Lower leg skin (tissue), 4 donors: ENCODE measurements at places on chromosomes 13 and 19. TPM values are rescaled to one million over a fixed set of nuclear protein-coding genes. Genes with fewer than 3 reads are reported as not detected.
A peak's percentile ranks its signal among the peaks of the same experiment; 100 is the strongest.

IFI30 gene
- 214 TPM for total RNA-seq

RNF225 gene
- total RNA-seq, result 30.4 TPM

DNA sequence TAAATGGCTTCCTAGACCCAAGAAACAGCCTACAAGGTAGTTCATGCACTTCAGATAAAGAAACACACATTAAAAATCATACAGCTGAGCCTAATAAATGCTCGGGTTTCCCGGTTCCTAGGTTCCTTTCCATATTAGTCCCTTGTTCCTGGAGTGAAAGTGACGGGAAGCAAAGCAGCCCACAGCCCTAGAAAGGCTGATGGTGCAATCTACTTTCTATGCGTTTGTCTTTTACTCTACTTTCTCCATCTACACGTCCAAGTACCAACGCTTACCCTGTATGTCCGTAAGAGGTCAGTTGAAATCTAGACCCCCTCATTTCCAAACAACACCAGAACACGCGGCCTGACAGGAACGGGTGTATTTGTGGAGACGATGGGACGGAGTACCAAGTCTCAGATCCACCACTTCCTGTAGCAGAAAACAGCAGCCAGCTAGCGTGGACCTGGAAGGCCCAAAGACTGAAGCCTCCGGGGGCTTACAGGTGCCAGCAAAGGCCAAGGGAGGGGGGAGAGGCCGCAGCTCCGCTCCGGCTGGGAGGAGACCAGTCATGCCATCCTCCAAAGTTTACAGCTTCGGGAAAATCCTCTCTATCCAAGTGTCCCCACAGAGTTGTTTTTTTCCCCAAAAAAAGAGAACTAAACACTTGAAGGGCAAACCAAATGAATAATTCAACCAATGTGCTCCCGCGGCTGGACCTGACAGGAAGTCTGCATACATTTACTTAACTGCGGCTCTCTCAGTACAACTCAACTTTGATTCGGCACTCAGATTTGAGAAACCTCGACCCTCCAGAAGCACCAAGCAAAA, 34.1 kb downstream of the STK24 start:
- no peak for DNase-seq

DNA sequence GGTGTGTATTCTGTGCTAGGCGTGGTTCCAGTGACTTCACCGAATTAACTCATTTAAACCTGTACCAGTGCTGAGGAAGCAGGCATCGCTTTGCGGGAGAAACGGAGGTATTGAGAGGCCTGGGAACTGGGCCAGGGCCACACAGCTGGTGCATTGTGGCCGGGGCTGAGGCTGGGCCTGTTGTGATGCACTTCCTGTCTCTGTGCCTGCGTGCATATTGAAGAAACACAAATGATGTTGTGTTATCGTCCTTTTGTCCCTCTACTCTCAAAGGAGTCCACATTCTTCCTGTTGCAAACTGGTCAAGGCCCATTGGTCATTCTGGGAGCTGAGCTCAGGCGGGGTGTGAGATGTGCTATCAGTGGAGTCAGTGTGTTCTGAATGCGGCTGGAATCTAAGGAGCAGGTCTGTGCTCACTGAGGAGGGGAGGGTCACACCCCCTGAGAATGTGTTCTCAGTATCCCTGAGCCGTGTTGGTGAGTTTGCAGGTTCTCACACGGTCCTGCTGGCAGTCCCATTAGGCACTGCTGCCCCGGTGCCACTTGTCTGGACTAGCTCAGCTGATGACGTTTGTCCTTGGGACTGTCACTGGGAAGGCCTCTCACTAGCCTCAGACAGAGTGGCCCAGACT, 62.1 kb downstream of the ARHGEF7 start:
- DNase-seq, result peak; percentile 88

GRCh38 chr19:11035441-11036377, 53.6 kb upstream of the LDLR start:
- peak; percentile 92 for DNase-seq

DNA sequence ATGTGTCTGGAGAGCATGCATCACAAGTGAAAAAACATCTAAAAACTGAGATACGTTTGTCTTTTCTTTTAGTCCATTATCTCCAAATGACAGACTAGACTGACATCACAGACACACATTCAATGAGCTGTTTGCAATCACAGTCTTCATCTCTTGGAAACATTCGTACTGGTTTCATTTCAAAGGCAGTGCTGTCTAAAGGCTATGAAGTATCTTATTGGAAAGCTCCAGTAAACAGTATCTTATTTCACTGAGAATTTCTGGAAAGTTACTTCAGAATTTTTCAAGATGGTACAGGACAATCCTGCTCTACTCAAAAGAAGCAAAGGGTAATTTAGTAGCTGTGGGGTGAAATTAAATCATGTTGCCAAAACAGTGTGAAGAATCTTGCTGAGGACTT, 53.5 kb upstream of the TNFRSF19 start:
- DNase-seq, result no peak

DNA sequence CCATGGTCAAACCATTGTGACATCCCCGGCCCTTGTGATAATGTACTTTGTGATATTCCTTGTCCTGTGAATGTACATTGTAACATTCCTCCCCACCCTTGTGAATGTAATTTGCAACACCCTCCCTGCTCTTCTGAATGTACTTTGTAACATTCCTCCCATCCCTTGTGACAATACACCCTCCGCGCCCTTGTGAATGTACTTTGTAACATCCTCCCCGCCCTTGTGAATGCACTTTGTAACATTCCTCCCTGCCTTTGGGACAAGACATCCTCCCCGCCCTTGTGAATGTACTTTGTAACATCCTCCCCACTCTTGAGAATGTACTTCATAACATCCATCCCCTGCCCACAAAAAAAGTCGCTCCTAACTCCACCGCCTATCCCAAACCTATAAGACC, 17.1 kb downstream of the ZNF846 start:
- no peak for DNase-seq

GRCh38 chr13:79222427-79223205, 183.4 kb downstream of the RBM26 start:
- no peak for DNase-seq
